ENCODE measurements at places on chromosomes 4 and X.

GRCh38 chrX:128106630-128107029 is 54.4 kb upstream of the ACTRT1 start:
- DNase-seq = no peak

DNA sequence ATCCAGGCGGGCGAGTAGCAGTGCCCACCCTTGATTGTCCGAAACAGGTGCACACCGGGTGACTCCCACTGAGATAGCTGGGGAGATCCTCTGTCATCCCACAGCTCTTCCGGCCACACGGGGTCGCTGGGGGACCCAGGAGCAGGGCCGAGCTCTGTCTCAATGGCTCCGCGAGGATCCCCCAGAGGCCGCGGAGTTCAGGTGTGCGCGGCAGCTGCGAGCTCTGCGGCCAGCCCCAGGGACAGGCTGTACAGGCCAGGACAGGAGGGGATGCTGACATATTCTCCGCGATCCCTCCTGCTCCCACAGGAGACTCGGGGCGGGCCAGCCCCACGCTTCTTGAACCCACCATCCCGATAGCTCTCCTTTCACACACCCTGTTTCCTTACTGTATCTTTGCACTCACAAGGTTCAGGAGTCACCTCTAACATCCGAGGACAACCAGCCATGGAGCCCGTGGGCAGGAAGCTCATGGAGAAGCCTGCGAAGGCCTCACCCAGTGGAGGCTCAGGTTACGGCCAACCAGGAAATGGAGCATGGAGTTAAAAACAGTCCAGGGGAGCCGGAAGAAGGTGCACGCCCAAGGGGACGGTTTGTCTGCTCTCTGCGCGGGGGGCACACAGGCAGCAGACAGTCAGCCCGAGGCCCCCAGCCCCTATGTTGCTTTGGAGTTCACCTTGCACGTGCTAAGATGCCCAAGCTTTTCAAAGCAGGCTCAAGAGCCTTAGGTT is 77.9 kb upstream of the AMELX start:
- no peak for DNase-seq

- no peak for DNase-seq
Observed at GRCh38 chr4:84678976-84679744, 96.2 kb downstream of the CDS1 start.

- DNase-seq = no peak
Observed at GRCh38 chrX:54640736-54641135, 110.7 kb downstream of the GNL3L start.

GRCh38 chrX:41406201-41406600 is 40.9 kb upstream of the NYX start:
- no peak for DNase-seq

DNA sequence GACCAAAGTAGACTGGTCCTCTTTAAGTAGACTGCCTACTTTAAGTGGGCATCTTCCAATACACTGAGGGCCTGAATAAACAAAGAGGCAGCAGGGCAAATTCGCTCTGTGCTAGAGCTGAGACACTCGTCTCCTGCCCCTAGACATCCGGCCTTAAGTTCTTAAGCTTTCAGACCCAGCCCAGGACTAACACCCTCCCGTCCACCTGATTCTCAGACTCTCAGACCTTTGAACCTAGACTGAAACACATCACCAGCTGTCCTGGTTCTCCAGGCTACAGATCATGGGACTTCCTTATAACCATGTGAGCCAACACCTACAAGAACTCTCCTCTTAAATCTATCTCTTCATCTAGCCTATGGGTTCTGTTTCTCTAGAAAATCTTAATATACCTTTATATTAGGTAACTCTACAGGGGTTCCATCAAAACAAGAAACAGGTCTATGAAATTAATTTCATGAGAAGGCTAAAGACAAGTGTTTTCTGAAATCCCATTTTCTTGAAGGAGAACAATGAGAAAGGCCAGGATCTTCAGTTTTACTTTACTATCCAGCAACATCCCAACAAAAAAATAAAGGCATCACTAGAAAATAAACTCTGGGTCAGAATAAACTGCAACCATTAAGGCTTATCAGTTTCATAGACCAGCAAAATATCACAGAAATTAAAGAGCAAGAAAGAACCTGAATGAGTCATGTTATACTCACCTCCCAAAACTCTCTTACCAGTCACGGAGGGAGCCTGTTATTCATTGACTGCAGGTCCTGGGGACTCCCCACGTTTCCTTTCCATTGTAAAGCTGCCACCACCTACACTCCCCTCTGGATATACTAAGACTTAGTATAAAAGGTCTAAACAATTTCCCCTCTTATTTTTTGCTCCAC is 14.8 kb downstream of the ADGRA3 start:
- peak; percentile 57 for DNase-seq

- DNase-seq = no peak
Observed at GRCh38 chrX:18426004-18426320, 554 bp downstream of the CDKL5 start.

DNA sequence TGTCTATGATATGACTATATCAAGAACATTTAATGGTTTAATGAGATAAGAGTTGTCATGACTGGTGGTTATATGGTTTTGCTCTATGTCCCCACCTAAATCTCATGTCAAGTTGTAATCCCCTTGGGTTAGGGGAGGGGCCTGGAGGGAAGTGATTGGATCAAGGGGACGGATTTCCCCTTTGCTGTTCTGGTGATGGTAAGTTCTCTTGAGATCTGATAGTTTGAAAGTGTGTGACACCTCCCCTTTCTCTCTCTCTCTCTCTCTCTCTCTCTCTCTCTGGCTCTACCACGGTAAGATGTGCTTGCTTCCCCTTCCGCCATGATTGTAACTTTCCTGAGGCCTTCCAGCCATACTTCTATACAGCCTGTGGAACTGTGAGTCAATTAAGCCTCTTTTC is 803.4 kb downstream of the TRIML1 start:
- no peak for DNase-seq

DNA sequence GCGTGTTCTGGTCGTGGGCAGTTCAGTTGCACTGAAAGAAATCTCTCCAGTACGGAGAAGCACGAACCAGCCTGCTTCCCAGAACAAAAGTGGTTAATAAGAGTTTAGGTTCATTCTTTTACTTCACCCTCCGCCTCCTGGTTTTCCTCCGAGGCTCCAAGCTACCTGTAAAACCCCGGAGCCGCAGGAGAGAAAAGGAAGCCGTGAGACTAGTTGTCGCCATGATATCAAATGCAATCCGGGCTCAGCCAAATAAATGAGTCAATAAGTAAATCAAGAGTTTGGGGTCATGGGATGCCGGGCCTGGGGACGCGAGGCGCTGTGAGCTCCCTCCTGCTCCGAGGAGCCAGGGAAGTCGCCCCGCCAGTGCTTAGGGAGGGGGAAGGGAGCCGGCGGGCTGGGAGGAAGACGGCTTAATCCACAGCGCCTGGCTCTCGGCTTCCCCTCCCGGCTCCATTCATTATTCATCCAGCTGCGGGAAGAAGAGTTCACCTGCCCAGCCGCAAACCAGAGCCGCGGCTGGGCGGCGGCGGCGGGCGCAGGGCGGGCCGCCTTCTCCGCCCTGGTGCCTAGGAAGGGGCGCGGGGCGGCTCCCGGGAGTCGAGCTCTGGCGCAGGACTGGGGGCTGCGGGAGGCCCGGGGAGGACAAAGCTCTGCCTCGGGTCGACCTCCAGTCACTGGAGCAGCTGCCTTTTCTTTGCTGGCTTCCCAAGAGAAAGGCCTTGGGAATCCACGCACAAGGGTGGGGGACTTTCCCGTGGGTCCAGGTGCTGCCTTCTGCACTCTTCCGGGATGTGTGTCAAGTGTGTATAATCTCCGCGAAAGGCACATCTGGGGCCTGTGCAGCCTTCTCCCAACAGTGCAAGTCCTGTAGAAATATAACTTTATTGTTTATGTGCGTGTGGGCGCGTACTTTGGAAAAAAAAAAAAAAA is 1.7 kb downstream of the FRAS1 start:
- DNase-seq = no peak

DNA sequence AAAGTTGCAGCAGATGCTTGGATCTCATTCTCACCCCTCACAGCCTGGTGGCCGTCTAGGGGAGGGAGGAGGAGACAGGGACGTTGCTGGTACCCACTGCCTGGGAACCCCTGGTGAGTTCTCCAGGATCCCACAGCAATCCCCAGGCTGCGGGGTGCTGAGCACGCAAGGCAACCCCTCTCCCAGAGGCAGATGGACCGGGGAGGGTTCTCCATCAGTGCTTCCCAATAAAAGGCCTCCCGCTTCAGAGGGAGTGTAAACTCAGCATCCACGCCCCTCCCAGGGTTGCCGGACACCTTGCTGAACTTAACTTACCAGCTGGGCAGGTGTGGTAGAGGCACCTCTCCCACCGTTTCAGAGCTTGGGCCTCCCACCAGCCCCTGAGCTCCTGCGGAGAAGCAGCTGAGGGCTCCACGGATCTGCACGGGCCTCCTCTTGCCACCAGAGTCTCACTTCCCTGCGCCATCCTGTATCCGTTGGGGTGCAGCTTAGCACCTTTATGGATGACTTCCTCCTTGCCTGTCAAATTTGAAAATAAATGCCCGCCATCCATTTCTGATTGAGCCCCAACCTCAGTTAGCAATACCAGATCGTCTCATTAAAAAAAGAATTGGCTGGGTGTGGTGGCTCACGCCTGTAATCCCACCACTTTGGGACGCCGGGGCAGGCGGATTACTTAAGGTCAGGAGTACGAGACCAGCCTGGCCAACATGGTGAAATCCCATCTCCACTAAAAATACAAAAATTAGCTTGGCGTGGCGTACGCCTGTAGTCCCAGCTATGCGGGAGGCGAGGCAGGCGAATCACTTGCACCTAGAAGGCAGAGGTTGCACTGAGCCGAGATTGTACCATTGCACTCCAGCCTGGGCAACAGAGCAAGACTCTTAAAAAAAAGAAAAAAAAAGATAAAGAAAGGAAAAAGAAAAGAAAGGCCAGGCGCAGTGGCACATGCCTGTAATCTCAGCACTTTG is 14.8 kb upstream of the TBC1D14 start:
- no peak for DNase-seq

GRCh38 chr4:168488869-168489274 is 8.0 kb upstream of the PALLD start:
- DNase-seq = no peak

DNA sequence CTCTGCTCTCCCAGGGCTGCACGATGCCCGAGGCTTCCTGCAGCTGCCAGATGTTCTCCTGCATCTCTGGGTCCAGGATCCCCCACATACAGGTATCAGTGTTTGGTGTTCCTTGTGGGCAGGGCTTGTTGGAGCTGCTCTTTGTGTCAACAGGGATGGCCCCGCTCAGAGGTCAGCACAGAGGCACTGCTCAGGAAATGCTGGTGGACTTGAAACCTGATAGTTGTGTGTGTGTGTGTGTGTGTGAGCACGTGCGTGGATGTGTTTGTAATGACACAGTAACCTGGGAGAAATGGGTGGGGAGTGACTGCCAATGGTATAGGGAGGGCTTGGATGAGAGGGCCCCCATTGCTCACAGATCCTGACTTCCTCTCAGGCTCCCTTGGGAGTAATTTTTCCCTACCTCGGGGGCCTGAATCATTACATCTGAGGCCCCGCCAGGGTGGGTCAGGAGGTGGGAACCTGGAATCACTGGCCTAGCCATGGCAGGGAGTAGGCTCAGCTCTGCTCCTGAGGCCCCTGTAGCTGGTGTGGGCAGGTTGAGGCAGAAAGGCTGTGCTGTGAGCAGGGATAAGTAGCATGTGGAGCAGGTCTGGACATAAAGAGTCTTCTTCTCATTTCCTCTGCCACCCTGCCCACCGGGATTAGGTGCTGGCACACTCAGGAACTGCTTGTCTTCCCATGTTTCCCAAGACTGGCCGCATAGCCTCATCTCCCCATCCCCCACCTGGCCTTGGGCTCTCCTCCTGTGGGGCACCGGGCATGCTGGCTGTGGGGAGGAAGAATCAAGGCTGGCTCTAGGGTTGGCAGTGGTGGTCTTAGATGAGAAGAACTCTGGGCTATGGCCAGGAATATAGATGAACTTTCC is 2.5 kb upstream of the EFNB1 start:
- no peak for DNase-seq

DNA sequence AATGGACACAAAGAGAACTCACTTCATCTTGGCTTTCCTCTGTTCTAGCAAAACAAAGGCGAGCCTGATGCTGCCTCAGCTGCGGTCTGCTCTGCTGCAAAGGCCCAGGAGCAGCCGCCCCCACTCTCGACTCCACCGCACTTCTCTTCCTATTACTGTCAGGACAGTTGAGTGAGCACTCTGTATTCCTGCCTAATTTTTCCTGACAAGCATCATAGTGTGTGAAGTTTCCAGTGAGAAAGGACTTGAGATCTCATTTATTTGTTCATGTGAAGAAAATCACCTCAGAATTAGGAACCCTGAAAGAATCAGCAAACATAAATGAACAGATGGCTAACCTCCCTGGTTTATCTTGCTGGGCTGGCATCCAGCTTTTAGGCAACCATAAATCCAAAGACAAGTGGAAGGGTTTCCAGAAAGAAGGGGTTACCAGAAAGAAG is 15.6 kb downstream of the SCARB2 start:
- DNase-seq = no peak

DNA sequence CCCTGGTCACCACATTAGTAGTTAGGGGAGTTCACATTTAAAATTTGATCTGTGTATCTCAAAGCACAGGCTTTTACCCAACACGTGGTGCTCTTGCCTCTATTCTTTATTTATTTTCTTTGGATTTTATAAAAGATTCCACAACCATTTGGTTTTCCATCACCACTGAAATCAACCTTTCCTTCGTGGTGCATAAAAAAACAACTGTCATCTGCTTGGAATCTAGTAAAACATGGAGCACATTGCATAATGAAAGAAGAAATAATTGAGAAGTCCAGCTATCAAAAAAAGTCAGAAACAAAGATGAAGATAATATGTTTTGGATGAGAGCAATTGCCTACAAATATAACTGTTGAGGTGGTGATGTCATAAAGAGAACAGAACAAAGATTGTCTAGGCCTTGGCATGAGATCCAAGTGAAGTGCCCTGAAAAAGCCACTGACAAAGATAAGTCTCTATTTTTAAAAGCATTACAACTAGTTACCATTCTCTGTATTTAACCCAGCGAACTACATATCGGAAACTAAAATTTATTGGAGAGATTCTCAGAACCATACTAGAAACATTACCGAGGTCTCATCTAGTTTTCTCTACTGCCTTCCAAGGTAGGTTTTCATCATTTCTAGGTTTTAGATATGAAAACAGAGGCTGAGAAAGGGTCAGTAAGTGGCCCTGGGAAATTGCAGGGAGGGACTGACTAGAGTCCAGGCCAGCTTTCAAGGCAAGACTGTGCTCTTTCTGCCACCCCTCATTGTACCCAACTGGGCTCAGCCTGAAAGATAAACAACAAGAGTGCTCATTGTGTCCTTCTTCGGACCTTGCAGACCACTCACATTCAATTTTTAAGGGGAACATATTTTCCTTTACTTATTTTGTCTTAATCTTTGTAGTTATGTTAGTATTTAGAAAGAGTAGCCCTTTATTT is 127.3 kb downstream of the MAD2L1 start:
- DNase-seq = no peak

GRCh38 chr4:110092646-110093045 is 105.8 kb downstream of the ELOVL6 start:
- no peak for DNase-seq

- no peak for DNase-seq
Observed at GRCh38 chr4:121685257-121685656, 11.5 kb downstream of the ANXA5 start.

GRCh38 chrX:46884799-46885198 is 27.4 kb upstream of the JADE3 start:
- DNase-seq = no peak

- DNase-seq = no peak
Observed at GRCh38 chr4:45078201-45078600, 351.8 kb upstream of the GNPDA2 start.
